A172 (cell line): ENCODE measurements at places on chromosomes 11 and 22.

DNA sequence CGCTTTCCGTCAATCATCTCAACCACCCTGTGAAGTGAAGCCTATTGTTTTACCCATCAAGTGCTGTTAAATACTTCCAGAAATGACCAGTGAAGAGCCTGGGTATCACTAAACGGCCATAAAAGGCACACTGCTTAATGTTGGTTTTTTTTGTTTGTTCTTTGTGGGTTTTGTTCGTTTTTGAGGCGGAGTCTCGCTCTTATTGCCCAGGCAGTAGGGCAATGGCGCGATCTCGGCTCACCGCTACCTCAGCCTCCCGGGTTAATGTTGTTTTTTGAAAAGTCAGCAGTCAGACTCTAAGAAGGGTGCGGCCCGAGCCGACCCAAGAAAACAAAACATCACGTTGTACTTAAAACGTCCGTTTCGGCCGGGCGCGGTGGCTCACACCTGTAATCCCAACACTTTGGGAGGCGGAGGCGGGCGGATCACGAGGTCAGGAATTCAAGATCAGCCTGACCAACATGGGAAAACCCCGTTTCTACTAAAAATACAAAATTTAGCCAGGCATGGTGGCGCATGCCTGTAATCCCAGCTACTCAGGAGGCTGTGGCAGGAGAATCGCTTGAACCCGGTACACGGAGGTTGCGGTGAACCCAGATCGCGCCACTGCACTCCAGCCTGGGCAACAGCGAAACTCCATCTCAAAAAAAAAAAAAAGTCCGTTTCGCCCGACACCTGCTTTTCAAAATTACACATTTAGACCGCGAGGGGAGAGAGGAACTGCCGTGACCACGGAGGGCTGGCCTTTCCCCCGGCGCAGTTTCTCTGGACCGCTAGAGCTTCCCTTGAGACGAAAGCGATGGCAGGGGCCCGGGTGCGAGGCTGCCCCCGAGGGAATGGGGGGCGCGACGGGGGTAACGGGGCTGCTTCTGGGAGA, 714 bp downstream of the CD59 start:
- peak; percentile 28 for DNase-seq

GRCh38 chr11:23314162-23314561, 453.9 kb upstream of the CCDC179 start:
- DNase-seq = no peak

DNA sequence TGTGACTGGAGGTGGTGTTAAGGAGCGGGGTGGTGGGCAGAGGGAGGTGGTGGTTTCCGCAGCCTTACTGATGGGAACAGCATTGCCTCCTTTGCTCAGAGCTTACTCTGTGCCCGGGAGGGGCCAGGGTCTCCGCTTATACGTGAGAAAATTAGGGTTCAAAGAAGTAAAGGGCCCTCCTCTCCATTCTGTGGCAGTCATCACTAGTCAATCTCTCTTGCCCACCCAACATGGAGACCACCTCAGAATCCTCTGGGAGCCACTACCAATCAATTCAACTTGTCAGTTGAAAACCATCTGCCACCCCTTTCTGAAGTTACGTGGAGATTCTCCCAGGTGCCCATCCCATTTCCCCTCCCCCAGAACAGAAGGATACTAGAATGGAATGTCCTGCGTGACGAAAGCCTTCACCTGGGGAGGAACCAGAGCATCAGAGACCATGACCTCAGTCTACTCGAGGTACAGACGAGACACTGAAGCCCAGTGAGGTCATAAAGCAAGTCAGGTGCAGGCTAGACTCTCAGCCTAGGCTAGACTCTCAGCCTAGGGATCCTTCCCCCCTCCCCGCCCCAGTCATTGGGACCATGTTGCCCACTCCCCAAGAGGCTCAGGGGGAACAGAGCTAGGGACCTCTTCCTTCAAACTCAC, 2.0 kb downstream of the SELENOM start:
- no peak for DNase-seq

GRCh38 chr11:119750056-119750455, 21.1 kb upstream of the NECTIN1 start:
- no peak for DNase-seq

GRCh38 chr11:89516496-89516895, 25.3 kb upstream of the NOX4 start:
- no peak for DNase-seq

DNA sequence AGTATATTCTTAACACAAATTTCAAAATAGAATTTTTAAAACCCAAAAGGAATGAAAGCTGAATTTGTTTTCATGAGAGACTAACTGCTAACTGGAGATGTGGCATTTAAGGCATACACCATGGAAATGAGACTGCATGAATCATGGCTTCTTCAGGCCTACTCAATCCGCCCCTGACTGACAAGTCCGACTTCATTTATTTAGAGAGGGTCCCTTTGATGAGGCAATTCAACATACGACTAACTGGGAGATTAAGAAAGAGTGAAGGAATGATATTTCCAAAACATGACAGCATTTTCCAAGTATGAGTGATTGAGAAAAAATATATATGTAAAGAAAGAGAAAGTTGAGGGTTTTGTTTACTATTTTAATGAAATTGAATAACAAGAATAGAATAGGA, 720.1 kb downstream of the DLG2 start:
- DNase-seq = no peak

- DNase-seq = no peak
These were observed 225.5 kb upstream of the POU2AF2 start for GRCh38 chr11:111019871-111020670.

GRCh38 chr22:33766091-33766490, 154.2 kb downstream of the LARGE1 start:
- no peak for DNase-seq
